Renal cortex interstitium (tissue), 15 donors: ENCODE measurements at places on chromosomes 1 and 21. TPM values are rescaled to one million over a fixed set of nuclear protein-coding genes. Genes with fewer than 3 reads are reported as not detected.

DNA sequence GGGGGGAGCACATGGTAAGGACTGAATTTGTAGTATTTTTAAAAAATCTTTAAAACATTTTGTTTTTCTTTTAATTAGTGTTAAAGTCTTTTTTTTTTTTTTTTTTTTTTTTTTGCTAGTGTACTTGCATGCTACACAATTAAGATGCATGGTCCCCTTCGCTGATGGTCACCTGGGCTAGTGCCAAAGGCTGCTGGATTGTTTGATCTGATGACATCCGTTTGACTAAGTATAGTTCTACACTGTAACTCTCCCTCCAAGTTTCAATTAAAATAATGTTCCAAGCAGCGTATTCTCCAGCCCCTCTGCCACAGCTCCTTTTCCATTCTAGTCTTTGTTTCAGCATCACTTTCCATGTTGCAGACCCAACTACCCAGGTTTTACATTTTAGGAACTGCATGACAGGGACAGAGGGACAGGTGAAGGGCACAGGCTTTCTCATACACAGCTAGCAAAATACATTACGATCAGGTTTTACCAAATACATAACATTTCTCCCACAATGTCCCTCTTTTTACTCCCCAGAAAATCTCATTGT lies 852 bp upstream of the RAVER2 start:
- DNase-seq: no peak

DNA sequence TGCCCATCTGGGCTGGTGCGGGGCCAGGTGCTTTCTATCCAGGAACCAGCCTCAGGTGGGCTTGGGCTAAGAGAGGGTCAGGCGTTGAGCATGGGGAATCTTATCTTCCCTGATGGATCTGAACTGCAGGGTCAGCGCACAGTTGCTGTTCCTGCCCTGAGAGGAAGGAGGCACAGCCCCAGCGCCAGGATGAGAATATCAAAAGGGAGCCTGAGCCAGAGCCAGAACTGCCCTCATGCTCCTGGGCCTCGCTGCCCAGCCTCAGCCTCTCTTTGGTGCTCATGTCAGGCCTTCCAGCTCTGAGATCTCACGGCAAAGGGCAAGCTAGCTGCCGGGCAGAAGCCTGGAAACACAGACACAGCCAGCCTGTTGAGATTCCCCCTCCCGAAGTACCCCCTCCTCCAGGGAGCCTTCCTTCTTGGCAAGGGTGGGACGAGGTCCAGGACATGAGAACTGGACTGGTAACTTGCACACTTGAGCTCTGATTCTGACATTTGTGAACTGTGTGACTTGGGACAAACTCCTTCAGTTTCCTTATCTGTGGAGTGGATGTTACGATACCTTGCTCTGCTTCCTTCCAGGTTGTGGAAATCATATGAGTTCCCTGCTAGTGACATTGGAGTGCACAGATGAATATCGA lies 1.2 kb upstream of the LAD1 start:
- DNase-seq: no peak

DNA sequence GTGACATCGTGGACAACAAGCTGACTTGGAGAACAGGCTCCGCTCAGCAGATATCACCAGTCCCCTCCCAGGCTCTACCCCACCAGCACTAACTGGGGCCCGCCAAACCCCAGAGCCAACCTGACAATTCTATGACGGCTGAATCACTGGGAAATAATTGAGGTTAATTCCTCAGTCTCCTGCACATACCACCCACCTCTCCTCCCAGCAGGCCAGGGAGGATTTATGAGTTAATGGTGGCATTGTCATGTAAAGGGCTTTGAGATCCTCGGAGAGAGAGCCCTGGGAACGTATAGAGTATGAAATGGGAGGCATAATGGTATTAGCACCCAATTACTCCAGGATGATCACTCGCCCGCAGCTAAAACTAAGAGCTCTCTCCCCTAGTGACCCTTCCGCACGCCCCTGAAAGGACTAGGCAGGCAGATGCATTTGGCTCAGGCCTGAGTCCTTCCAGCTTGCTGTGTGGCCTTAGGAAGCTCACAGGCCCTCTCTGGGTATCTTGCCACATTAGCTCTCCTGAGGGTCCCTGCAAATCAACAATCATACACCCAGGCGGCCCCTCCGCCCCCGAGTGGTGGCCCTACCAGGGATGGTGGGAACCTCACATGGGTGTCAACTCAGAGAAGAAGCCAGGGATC lies 27.3 kb upstream of the PAX7 start:
- no peak for DNase-seq

DNA sequence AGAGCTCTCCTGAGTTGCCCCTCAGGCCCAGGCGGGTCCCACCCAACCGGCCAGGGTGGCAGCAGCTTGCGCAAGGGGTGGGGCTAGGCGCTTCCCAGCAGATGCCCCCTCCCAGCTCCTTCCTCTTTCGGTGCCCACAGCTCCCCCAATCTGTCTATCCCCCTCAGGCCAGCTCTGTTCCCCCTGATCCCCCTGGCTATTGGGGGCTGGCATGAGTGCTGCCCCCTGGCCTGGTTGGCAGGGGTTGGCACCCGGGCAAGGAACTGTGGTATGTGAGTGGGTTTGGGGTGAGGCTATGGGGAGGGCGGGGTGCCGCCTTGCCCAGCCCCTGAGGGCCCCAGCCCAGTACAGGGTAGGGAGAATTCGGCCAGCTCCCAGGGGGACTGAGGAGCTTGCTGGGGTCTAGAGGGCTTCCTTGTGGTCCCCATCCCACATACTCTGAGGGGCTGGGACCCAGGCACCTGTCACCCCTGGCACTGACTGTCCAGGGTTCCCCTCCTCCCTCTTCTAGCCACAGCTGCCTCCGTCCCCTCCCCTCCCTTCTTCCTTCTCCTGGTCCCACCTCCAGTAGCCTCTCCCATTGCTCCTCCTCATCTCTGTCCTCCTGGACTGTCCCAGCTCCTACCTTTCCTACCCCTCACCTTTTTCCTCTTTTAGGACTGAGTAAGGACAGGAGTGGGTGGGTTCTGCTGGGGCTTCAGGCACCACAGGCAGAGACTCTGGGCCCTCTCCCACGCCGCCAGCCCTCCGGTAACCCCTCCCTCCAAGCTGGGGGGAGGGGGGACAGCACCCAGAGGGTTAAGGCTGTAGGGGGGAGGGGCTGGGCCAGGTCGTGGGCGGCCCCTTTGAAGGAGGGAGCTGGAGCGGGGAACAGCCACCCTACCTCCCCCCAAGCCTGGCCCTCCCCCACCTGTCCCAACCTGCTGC lies 5.7 kb downstream of the ZBTB7B start:
- DNase-seq: no peak

DNA sequence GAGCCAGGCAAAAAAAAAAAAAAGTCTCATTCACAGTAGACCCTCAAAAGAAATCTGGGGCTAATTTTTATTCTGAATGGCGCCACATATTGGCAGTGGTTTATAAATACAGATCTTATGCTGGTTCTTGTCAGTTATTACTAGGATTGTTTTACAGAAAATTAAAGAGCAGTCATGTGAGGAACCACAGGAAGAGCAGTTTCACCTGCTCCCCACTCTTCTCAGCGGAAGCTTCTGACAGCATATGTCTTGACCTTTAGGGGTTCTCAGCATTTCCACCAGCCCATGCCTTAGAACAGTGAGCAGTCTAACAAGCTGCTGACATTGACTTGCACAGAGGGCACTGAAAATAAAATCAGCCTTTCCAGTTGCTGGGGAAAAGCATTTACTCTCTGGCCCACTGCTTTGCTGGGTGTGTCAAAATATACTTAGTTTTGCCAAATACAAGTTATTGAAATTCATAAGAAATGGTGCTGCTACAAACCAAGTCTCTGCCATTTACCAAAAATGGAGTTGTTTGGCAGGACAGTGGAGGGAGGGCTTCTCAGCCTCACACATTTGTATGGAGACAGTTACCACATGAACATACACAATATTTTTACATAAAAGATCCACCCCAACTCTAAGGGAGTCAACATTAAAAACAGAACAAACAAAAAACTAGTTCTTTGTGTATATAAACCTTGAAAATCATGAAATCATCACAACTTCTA lies 144.2 kb downstream of the SYT2 start:
- no peak for DNase-seq

- DNase-seq: peak; percentile 52
Observed at GRCh38 chr1:183841950-183842794, 37.3 kb downstream of the RGL1 start.

Gene HTR6
- polyA plus RNA-seq: 2.4 TPM

DNA sequence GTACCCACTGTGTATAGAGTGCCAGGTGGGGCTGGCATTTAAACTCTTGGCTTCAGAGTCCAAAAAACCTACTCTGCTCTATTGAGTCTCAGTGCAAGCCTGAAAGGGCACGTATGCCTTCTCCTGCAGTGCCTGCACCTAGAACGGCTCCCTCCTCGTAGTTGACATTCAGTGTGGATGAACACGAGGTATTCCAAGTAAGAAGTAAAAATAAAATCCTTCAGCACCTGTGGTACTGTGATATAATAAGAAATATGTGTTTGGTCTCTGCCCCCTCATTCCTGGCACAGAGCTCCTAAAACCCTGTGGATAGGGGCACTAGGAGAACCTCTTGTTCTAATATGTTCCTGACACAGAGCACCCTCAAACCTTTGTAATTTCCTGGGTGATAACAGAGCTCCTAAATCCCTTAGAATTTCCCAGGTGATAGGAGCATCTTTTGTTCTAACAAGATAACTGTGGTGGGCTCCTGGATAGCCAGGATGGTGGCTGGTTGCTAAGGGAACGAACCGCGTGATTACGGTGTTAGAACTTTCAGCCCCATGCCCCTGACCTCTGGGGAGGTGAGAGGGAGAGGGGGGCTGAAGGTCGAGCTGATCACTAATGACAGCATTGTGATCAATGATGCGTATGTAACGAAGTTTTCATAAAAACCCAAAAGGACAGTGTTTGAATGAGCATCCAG lies 16.8 kb downstream of the UCK2 start:
- no peak for DNase-seq

DNA sequence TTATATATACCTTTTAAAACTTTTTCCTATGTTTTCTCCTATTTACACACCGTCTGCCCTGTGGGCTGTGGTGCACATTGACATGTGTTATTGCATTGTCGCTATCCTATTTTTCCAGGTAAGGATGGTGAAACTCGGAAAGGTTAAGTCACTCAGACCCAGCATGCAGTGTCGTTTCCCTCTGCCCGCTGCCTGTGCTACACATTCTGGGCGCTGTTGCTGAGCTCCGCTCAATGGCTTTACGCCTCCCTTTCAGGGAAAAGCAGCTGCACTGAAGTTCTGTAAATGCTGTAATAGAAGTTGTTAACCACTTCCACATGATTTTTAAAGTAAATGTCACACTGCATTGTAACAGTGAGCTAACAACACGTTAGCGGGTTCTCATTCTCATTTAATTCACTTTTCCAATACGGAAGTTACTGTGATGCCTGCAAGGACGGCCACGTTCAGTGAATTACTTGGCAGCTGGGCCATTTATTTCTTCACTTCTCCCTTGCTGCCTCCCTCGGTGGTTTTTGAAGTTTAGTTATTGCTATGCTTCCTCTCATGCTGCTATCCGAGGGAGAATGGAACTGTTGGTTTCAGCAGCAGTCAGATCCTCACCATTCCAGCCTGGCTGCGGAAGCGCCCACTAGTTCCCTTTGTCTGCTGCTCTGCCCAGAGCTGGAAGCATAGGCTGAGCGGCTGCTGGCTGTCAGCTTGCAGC lies 288.7 kb downstream of the SPATA17 start:
- DNase-seq: no peak

Gene KRTAP12-1
- polyA plus RNA-seq: not detected

DNA sequence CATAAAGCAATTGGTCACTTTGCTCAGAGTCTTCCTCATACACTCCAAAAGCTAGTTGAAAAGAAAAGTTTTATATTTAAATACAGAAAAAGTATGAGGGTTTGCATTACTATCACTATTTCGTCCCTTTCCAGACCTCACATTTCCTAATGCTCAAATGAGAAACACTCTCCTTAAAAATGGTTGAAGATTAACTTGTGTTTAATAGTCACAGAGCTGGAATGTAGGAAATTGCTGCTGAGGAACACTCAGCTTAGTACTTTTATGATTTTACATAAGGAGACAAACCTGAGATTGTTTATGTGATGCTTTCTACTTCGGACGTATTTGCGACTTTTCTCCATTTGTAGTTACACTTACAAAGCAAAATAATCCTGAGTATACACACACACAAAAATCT lies 39.8 kb downstream of the MYSM1 start:
- DNase-seq: no peak

GRCh38 chr1:109214695-109215623 lies 1.2 kb downstream of the SARS1 start:
- DNase-seq: no peak

DNA sequence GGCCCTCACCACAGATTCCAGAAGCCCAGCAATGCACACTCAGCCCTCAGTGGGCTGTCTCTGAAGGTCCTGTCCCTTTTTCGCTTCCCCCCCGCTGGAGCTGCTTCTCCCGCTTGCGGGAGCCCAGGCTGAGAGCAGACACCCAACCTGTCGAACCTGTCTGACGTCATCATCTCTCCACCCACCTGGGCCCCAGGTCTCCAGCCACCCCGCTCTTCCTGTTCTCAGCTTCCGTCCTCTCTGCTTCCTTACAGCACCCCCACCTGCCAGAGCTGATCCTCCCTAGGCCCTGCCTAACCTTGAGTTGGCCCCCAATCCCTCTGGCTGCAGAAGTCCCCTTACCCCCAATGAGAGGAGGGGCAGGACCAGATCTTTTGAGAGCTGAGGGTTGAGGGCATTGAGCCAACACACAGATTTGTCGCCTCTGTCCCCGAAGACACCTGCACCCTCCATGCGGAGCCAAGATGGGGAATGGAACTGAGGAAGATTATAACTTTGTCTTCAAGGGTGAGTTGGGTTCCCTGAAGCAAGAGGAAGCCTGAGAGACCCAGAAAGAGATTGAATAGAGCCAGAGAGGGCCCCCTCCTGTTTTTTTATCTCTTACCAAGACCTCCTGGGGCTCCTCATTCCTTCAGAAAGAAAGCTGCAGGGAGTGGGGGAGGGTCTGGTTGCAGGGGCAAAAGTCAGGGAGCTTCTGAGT lies at the start of gene RAB25:
TSS of gene RAB25 (plus strand) at position 224 of the 700 bp plus-strand sequence. CDS start at position 465, 241 bp downstream.
- no peak for DNase-seq

GRCh38 chr1:54248966-54249365 lies 49.0 kb downstream of the MRPL37 start:
- DNase-seq: no peak

DNA sequence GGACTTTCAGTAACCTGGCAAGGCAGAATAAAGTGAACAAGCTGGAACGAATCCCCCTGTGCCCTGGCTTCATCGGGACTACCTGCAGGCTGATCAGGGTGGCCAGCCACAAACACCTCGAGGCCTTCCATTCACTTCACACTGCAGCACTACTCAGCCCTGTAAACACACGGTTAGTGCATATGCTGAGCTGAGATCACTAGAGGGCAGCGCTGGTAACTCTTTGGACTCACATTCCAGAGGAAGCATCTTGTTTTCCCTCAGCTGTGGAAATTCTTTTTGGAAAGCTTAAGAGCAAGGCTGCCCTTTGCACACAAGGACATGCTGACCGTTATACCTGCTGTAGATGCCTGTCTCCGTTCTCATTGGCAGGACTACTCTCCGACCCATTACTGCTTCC lies 32.1 kb downstream of the PCSK9 start:
- peak; percentile 15 for DNase-seq

- no peak for DNase-seq
Observed at GRCh38 chr1:219708919-219709543, 96.1 kb upstream of the ZC3H11B start.

Gene SELP
- 4.1 TPM for polyA plus RNA-seq
